ENCODE measurements at places on chromosomes 2 and 18. TPM values are rescaled to one million over a fixed set of nuclear protein-coding genes. Genes with fewer than 3 reads are reported as not detected.

The XDH gene
- total RNA-seq: not detected

The SOX11 gene
- total RNA-seq: not detected

The CTAGE1 gene
- not detected for total RNA-seq

The TAF4B gene
- 7.4 TPM for total RNA-seq

The IL36A gene
- total RNA-seq: not detected

The RPRD1A gene
- total RNA-seq: 18.1 TPM

The ELOA2 gene
- total RNA-seq: not detected

The FAM161A gene
- 1.3 TPM for total RNA-seq

The EMILIN1 gene
- 661 TPM for total RNA-seq

The RAD51AP2 gene
- not detected for total RNA-seq

The PID1 gene
- 37.6 TPM for total RNA-seq

The LYG2 gene
- not detected for total RNA-seq

The FBXO48 gene
- 0.31 TPM for total RNA-seq
